Tibial nerve (tissue), 4 donors: ENCODE measurements at places on chromosomes 4 and X. TPM values are rescaled to one million over a fixed set of nuclear protein-coding genes. Genes with fewer than 3 reads are reported as not detected.

- H3K27ac ChIP-seq, result no peak overlapping the region
- H3K36me3 ChIP-seq, result no peaks in the 10 kb centered on the region
- no peak for DNase-seq
- no peaks in the 10 kb centered on the region for H3K27me3 ChIP-seq
- no peaks in the 10 kb centered on the region for H3K4me1 ChIP-seq
These were observed 181.0 kb downstream of the CHRDL1 start for GRCh38 chrX:110614596-110614995.

The PITX2 gene
- not detected for total RNA-seq

The RTL3 gene
- not detected for total RNA-seq

DNA sequence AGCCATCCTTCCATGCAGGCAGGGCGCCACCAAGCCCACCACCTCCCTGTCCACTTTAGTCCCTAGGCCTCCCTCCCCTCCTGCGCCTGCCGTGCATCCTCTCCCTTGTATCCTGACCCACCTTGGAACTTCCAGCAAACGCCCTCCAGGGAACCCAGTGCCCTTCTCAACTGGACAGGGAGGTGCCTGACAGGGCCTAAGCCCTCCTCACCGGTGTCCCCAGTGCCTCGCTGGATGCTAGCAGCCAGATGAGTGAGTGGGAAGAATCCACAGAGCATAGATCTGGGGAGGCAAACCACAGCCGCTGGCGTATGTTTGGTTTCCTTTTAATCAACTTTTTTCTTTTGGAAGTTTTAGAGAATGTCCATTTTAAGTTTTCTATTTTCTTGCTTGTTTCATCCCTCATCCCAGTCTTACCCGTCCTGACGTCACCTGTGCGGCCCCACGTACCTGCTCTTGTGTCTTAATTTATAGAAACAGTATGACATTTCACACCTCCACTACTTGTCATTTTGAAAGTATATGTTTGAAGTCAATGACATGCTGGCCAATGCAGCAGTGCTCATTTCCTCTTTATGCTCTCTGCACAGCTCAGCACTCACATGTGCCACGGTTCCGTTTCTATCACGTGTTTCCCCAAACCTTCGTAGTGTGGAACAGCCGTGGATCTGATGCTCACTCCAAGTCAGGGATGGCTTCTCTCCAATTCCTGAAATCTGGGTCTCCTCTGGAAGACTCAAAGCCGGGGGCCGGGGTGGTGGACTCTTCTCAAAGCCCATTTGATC lies 3.4 kb upstream of the HMX1 start:
- no peak overlapping the region for H3K4me3 ChIP-seq
- H3K27ac ChIP-seq, result no peak overlapping the region
- peaks cover 79% of the 10 kb centered on the region for H3K27me3 ChIP-seq
- H3K4me1 ChIP-seq, result peaks cover 29% of the 10 kb centered on the region
- DNase-seq, result no peak
- H3K36me3 ChIP-seq, result no peaks in the 10 kb centered on the region

The MAOA gene
- total RNA-seq, result 130 TPM
